ENCODE measurements at places on chromosomes 7 and 10. TPM values are rescaled to one million over a fixed set of nuclear protein-coding genes. Genes with fewer than 3 reads are reported as not detected.

DNA sequence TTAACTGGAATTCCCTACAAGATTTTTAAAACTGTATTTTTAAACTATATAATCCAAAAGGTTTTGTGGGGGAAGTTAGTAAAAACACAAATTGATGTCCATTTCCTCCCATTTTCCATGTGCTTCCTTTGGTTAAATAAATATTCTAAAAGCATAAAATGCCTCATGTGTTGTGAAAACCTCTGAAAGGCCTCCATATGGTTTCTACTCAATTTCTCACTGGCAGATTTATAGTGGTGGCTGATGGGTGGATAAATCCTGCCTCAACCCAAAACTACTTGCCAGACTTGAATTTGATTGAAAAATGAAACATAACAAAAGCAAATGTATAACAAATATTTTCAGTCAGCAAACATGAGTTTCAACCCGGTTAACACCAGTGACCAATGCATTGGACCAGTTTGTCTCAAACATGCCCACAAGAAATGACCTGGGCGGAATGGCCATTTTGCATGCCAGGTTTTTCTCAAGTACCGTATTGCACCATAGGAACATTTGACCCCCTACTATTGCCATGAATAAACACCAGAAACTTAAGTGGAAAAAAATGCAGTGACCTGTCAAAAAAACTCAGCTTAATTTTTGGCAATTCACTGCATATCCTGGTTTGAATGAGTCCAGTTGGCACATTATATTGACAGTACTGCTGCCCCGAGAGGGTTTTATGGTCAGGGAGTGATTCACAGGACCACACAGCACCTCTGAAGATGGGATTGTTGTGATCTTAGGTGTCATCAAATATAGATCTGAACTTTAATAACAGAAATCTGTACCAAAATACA lies 454.6 kb upstream of the ANKRD30A start:
- DNase-seq, result no peak

DNA sequence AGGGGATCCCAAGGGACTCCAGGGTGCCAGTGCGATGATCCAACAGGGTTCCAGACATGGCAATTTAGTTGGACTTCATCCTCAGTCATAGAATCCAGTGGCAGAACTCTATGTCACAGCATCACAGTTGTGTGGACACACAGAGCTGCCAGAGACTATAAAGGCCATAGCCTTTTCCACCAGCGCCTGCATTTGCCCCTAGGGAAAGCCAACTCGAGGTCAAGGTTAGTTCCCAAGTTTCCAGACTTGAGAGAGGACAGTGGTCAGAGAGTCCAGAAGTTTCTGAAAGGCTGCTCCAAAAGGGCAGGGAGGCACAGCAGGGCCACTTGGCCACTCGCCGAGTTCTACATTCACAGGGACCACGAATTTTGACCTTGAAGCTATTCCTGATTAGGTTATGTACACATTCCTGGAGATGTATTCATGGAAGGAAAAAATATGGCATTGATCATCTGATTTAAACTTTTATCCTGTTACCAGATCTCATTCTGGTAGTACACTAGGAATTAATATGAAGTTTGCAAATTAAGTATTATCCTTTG lies 170.1 kb downstream of the KCNMA1 start:
- no peak for DNase-seq

- DNase-seq, result no peak
Observed at GRCh38 chr7:21941611-21942141, 4.0 kb downstream of the CDCA7L start.

- no peak for DNase-seq
Observed at GRCh38 chr10:101856626-101857025, 13.0 kb upstream of the KCNIP2 start.

GRCh38 chr10:50471583-50471975 lies 152.2 kb downstream of the SGMS1 start:
- no peak for DNase-seq

GRCh38 chr7:33258491-33258951 lies 129.2 kb downstream of the BBS9 start:
- DNase-seq, result no peak

DNA sequence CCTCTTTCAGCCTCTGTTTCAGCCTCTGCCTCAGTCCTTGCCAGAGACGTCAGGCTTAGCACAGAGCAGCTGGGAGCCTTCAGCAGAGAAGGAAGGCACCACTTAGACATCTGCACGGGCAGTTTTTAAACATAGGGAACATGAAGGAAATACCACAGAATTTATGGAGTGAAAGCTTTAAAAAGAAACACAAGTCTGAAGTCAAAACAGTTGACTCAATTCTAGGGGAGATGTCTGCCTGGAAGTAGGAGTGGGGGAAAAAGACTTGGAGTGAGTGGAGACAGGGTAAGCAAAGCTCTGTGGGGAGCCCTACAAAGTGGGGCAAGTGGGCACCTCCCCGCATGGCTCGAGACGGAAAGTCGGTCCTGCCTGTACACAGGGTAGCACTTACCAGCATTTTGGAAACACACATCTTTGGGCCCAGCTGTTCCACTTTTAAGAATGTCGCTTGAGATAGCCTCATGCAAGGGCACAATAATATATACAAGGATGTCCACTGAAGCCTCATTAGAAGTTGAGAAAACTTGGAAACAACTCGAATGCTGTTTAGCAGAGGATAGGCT lies 5.0 kb upstream of the TBXAS1 start:
- no peak for DNase-seq

GRCh38 chr10:93148476-93148875 lies 74.8 kb downstream of the CYP26A1 start:
- no peak for DNase-seq

Gene GRM3
- not detected for total RNA-seq

Gene MKI67
- 21.6 TPM for total RNA-seq

Gene DOCK4
- 12.7 TPM for total RNA-seq
